Cortex of kidney (tissue), 1 donor: ENCODE measurements at places on chromosomes 6 and 20.

GRCh38 chr6:35596448-35597442, 84.0 kb upstream of the TULP1 start:
- DNase-seq: no peak

GRCh38 chr20:50015993-50016770, 33.4 kb downstream of the SNAI1 start:
- DNase-seq: no peak

DNA sequence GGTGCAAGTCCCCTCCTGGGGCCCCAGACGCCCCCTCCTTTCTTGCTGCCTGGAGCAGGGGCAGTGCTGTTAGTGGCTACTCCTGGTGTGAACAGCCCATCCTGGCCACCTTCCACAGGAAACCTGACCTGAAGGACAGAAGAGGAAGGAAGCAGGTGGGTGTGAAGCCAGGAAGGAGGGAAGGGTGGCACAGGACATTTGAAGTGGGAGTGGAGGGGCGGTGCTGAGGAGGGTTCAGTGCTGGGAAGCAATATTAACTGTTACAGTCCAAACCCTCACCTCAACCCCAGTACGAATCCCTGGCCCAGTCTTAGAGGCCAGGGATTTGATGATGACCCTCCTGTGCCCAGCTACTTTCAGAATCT, 766 bp downstream of the PRICKLE4 start:
- DNase-seq: no peak

DNA sequence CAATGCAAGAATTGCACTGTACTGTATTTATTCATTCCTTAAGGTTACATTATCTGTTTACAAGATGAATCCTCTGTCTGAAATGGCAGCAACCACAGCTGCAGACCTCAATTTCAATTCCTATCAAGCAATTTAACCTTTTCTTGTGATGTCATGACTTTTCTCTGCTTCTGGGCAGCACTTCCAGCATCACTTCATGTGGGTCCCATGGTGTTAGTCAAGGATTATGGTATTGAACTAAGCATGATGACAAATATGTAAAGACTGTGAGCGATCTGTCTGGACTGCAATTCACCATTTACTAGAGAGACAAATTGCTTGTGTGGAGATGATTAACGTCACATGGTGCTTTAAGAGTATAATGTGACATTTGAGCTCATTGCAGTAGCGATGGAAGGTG, 90.5 kb upstream of the CCN2 start:
- DNase-seq: no peak

- no peak for DNase-seq
Observed at GRCh38 chr6:27096834-27097511, 150.5 kb upstream of the PRSS16 start.

DNA sequence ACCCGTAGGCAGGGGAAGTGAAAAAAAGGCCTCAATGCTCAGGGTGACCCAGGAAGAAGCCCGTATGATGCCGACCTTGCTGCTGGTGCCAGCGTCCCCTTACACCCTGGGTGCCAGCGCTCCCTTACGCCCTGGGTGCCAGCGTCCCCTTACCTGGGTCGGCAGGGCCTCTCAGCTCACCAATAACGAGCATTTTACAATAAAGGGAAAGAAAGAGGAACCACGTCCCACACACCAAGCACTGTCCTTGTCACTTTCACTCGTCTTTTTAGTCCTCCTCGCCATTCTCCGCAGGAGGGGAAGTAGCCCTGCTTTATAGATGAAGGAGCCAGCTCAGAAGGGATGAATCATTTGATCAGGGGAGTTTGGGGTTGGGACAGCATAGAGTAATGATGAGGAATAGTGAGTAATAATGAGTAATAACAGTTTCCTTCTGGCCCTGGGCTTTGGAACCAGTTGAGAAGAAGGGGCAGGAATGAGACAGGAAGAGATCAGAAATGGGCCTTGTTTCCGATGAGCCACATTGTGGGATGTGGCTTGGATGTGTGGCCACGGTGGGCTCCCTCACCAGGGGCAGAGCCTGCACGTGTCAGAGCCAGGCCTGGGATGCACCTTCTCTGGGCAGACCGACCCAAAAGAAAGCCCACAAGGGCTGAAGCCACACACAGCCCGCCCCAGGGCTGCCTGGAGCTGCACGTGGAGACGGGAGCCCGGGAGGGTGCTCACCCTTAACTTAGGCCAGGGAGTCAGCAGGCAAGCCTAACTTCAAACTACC, 75.7 kb downstream of the SYNJ2 start:
- no peak for DNase-seq

DNA sequence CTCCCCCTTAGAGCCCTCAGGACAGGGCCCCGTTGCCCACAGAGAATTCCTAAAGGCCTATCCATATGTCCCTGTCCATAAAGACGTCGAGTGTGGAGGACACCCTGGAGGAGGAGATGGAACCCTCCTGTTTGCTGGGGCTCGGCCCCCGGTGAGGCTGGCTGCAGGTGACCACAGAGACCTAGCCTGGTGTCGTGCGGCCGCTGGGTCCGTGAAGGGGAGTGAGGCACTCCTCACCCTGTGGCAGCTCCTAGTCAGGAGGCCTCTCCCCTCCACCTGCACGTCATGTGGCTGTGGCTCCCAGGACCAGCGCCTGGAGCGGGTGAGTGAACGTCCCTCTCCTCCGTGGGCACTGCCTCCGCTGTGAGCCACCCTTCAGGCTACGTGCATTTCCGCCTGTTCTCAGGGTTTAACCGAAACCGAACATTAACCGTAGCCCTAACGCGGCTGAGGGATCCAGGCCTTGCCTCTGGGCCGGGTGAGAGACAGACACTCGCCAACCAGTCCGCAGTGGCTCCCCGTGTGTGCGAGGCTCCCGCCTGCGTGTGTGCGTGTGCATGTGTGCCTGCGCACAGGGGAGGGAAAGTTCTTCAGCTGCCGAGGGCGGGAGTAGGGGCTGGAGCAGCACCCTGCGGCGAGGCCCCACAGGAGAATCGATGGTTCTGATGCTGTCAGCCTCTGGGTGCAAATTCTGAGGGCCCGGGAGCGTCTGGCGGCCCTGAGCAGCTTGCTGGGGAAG, 5.9 kb upstream of the TCEA2 start:
- no peak for DNase-seq

GRCh38 chr6:20924911-20925543, 390.8 kb downstream of the CDKAL1 start:
- no peak for DNase-seq

DNA sequence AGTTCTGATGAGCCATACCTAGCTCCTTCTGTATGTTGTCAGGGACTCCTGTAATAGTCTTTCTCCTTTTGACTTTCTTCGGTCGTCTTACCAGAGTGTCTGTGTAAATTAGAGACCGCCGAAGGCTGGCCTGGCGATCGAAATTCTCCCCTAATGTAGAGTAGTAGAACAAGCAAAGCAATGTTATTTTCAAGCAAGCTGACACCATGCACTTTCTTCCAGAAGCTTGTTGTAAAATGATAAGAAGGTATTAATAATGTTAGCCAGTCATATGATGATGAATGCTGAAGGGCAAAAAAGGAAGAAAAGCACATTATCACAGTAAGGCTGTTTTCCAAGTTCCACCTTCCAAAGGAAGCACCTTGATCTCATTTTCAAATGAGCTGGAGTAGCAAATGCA, 37.9 kb downstream of the HEBP2 start:
- no peak for DNase-seq

- no peak for DNase-seq
Observed at GRCh38 chr20:54028276-54029011, 42.0 kb downstream of the BCAS1 start.

GRCh38 chr6:145339089-145339488, 396.2 kb downstream of the EPM2A start:
- no peak for DNase-seq

GRCh38 chr20:5835321-5835821, 85.2 kb downstream of the SHLD1 start:
- no peak for DNase-seq

- DNase-seq: no peak
Observed at GRCh38 chr20:14984768-14985622, 647.6 kb upstream of the FLRT3 start.

- DNase-seq: no peak
Observed at GRCh38 chr6:156167016-156167624, 610.1 kb upstream of the ARID1B start.

DNA sequence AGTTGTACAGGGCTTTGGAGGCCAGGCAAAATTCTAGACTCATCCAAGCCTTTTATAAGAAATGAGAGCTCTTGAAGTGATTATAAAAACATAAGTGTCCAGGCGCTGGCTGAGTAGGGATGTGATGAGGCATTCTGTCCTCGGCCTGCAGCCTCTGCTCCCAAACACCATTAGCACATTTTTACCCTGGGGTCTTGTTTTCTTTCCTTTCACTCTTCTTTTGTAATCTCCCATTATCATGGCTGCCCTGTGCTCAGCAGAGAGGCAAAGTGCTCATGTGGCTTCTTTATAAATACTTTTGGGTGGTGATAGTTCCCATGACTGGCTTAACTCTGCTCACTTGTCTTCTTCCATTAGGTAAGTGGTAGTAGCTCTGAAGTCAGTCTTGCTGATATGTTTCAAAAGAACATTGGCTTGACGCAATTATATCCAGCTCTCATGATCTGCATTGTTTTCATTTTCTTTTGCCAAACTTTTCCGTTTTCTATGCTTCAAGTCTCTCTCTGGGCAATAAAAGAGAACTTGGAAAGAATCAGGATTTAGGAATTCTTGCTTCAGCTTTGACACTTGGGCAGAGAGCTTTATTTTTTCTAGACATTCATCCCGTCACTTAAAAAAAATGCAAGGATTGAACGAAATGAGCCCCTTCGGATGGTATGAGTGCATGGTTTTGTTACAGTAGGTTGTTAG, 61.1 kb downstream of the CAP2 start:
- DNase-seq: no peak

- DNase-seq: no peak
Observed at GRCh38 chr6:109896341-109896740, 81.8 kb upstream of the GPR6 start.

GRCh38 chr6:97978855-97979271, 695.8 kb upstream of the MMS22L start:
- no peak for DNase-seq

DNA sequence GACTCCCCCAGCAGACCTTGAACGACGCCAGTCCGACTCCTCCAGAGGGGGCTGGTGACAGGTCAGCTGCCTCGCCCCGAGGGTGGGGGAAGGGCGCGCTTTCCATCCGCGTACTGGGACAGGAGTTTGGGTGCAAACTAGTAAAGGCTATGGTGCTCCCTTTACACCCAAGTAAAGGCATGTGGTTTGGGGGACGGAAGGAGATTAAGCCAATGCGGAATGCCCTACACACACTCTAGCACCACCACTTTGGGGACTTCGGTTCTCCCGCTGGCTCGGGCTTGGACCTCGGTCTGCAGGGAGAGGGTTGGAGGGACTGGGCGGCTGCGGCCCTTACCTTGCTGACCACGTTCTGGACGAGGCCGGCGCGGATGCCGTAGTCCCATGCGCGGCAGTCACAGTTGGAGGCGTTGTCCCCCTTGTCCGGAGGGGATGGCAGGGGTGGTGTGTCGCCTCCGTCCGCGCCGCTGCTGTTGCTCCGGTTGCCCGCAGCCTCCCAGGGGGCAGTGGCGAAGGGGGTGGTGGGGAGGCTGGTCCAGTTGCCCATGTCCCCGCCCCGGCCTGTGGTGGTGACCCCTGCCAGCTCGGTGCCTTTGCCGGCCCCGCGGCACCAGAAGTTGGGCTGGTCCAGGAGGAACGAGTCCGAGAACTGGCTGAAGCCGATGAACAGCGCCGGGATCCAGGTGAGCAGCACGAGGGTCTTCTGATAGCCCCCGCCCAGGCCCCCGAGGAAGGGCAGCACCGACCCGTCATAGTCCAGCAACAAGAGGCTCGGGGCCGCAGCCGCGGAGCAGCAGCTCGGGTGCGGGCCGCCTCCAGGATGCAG, 1.1 kb downstream of the SLC22A23 start:
- no peak for DNase-seq

DNA sequence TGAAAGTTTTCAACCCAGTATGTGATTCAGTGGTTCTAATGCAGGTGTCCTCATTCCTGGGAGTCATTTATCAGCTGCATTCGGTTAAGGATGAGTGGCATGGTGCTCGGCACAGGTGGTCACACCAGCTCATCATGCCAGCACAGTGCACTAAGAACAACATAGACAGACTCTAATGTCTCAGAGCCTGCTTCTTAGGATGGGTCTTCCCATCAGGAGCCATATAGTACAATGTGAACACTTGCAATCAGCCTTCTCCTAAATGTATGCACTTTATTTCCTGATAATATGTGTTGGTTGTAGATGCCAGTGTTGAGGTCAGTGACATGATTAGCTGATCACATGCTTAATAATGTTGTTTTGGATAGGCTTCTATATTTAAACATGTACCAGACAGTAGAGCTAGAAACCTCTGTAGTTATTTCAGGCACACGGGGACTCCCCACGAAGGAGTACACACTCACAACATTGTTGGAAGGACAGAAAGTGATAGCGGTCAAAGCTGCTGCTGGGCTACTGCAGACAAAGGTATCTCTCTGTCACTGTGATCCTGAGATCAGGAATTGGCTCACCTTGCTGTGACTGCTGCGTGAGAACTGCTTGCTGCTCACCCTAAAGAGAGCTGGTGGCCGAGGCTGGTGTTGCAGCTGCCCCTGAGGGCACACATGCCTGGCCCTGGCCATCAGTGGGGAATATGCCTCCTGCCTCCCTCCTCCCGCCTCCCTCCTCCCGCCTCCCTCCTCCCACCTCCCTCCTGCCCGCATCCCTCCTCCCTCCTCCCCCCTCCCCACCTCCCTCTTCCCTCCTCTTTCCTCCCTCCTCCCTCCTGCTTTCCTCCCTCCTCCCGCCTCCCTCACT, 195.4 kb downstream of the SMOC2 start:
- DNase-seq: no peak

GRCh38 chr6:12656906-12657305, 59.7 kb upstream of the PHACTR1 start:
- DNase-seq: no peak

DNA sequence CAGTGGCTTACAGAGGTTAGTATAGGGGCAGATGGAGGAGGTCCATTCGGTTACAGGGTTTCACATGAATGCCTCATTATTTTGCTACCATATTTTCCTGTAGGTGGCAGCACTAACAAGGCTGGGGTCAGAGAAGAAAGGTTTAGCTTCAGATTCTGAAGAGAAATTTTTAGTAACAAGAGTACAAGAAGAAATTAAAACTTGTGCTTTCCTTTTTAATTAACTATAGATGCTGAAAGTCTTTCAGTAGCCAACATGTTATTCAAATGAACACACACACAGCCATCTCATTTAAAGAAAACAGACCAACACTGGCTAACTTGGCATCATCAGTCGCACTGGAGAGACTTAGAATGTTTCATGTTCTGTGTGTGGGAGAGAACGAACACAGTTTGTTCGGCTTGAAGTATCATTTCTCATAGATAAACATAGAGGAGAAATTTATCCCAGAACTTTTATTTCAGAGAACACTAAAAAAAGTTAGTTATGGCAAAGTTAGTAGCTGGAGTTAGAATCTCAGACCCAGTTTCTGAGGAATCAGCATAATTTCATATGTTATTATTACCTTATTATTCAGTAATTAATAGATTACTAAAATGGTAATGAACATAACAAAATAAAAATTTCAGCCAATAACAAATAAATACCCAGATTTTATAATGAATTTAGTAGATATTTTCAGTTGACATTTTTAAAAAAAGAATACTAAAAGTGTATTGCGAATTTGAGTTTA, 314.0 kb upstream of the RSPO3 start:
- no peak for DNase-seq

GRCh38 chr6:139932671-139933070, 558.2 kb upstream of the CITED2 start:
- no peak for DNase-seq

- no peak for DNase-seq
Observed at GRCh38 chr20:25341716-25342680, 48.6 kb downstream of the ABHD12 start.

- DNase-seq: no peak
Observed at GRCh38 chr6:162088091-162088490, 639.5 kb downstream of the PRKN start.
